ENCODE measurements at places on chromosomes 6 and 20.

- DNase-seq: no peak
Measured at GRCh38 chr6:82260997-82261732, 13.6 kb upstream of the IBTK start.

DNA sequence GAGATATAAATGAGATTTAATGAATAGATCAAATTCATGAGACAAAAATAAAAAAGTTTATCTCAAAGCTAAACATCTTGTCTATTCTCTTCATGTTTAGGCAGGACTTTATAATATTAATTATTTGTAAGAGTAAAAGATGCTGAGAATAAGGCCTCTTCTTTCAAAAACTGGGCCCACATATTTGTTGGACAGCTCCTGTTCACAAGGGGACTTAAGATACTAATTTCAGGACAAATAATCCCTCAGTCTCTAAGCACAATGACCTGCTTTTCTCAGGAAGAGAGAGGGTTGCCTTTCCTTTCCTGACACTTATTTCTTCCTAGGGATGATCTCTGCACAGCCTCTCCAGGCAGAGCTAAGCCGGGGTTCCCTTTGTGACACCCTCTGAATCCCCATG is 43.3 kb downstream of the NOX3 start:
- no peak for DNase-seq

DNA sequence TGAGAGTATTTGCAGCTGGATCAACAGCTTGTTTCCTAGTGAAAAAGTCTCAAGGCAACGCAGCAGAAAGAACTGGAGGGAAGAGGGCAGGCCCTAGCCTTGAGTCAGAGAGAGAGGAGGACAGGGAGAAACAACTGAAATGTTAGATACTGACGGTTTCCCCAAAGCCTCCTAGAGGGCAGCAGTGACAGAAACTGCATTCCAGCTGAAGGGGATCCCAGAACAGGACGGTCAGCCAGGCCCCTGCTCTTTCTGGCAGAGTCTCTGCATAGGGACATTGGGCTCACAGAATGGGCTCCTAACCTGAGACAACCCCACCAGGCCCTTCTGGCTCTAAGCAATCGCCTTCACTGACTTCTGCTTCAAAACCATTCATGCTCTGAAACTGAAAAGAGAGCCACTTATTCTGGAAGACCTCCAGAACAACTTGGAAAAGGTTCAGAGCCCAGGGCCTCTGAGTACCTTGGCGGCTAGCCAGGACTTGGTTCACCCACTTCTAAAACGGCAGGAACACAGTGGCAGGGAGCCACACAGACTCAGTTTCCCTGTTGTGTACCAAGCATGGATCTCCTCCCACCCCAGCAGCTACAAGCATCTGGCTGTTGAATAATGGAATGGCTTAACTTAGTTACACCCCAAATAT is 72.9 kb downstream of the PSMB1 start:
- no peak for DNase-seq

GRCh38 chr6:35251949-35252348 is 7.6 kb upstream of the ZNF76 start:
- no peak for DNase-seq

DNA sequence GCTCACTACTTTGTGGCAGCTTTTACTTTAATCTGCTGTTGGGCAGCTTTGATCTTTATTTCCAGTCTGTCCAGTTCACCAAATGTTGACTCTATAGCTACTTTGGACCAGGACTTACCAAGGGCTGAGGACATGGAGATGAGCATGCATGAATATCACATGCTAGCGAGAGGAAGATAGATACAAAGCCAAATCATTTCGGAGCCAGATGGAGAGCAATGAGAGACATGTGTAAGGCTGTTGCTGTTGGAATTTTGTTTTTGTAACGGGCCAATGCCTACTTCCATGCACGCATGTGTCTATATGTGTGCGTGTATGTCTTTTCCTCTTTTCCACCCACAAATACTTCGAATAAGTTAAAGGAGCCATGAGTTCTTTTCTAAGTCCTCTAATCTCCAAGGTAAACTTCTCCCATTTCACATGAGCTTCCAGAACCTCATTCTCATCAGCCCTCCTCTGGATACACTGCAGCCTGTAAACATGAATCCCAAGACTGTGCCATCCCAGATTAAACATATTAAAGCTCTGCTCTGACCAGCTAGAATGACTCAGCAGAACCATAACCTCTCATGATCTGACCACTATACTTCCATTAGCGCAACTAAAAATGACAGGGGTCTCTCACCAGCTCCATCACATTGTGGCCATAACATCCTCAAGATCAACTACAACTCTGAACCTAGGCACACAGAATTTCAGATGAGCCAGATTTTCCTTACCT is 160.7 kb downstream of the LRFN2 start:
- DNase-seq: no peak

- DNase-seq: no peak
Measured at GRCh38 chr20:34517114-34517505, 888 bp downstream of the DYNLRB1 start.

DNA sequence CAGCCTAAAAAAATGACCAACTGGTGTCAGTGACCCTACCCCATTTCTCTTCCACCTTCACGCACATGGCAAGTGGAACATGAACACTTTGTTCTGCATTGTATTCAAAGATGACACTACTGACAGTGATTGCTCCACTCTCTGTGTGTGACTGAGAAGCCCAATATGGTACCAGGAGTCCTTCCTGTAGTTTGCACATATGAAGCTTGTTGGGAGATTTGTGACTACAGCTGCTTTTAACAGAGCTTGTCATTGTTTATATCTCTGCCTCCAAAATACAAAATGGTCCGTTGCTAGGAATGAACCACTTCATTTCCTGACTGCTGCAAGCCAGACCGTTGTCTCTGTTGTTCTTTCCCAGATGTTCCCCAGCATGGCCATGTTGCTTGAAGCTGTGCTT is 140.3 kb upstream of the TCF21 start:
- no peak for DNase-seq

GRCh38 chr6:47321577-47321976 is 11.9 kb upstream of the TNFRSF21 start:
- DNase-seq: no peak

GRCh38 chr6:31246051-31246521 is 25.8 kb downstream of the HLA-C start:
- DNase-seq: no peak

- no peak for DNase-seq
Measured at GRCh38 chr20:63733579-63734081, 2.8 kb upstream of the LIME1 start.

- DNase-seq: no peak
Measured at GRCh38 chr6:79597155-79597554, 34.0 kb upstream of the SH3BGRL2 start.

DNA sequence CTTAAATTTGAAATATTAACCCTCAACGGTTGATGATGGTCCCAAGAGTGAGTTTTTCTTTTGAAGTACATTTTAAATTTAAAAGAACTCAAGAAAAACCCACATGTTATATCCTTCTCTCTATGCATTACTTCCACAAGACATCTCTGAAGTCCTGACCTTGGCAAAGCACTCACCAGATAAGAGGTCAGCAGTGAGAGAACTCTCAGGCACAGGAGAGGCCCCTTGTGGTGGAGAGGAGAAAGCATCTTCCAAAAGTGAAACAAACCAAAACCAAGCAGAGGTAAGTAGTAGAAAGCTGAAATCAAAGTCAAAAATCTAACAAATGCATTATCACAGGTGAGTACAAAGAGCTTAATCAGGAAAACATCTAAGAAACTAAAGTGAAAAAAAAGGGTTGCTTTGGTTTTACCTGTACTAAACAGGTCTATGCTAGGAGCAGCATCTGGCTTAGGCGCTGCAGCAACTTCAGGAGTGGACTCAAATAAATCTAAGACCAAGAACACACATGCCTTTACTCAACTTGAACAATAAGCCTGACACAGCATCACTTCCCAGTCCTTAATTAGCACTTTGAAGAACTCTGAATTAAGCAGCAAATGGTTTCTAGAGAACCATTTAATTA is 80.5 kb downstream of the PRSS35 start:
- no peak for DNase-seq

DNA sequence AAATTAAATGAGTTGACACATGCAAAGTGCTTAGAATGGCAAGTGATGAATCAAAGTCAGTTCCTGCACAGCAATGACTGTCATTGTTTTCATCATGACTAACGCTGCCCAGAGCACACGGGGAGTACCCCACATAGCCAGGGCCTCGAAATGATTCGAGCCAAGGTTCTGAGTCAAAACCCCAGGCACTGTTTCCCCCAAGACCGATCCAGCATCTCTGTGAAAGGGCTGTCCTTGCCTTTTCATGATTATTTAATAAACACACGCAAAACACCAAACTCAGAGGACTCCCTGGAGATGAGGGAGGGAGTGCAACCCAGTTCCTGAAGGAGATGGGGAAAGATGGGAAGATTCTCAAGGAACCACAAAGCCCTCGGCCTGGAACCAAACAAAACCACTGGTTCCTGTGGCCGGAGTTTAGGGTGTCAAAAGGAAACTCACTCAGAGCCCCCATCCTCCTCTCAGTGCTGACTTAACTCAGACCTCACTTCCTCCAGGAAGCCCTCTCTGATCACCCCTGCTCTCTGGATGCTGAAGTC is 3.8 kb downstream of the PREX1 start:
- no peak for DNase-seq
